ENCODE measurements at places on chromosomes 5 and 9.

GRCh38 chr5:41510176-41510831, at the start of gene PLCXD3:
Gene PLCXD3 (minus strand): TSS chr5:41510601. CDS start chr5:41510526, 75 bp downstream.
- DNase-seq, result peak; percentile 61

GRCh38 chr5:179345183-179345432, 153 bp downstream of the ADAMTS2 start:
- DNase-seq, result no peak

DNA sequence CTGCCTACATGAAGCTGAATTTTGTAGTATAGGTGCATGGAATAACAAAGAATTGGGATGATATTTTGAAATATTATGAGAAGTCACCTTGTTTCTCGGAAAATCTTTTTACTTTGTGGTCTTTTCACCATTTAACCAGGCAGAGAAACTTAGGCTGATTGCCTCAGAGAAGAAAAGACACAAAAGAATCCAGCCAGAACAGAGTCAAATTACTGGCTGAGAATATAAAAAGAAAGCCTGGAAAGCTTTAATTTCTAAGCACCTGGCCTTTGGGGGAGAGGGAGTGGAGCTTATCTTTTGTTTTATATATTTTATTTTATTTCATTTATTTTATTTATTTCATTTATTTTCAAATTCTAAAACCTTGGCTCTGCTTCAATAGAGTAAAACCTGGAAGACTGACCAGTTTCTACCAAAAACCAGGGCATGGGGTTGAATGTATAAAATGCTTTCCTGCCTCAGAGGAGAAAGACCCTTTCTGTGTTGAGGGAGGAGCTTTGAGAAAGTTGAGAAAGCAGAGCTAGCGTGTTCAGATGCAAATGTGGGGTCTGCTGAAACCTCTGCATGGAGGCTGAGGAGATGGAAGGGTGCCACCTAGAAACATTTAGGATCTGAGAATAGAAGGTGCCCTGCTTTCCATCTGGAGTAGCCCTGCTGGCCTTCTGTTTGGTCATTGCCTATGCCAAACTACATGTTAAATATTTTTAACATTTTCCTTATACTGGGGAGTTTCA, 81.6 kb downstream of the NREP start:
- no peak for DNase-seq

DNA sequence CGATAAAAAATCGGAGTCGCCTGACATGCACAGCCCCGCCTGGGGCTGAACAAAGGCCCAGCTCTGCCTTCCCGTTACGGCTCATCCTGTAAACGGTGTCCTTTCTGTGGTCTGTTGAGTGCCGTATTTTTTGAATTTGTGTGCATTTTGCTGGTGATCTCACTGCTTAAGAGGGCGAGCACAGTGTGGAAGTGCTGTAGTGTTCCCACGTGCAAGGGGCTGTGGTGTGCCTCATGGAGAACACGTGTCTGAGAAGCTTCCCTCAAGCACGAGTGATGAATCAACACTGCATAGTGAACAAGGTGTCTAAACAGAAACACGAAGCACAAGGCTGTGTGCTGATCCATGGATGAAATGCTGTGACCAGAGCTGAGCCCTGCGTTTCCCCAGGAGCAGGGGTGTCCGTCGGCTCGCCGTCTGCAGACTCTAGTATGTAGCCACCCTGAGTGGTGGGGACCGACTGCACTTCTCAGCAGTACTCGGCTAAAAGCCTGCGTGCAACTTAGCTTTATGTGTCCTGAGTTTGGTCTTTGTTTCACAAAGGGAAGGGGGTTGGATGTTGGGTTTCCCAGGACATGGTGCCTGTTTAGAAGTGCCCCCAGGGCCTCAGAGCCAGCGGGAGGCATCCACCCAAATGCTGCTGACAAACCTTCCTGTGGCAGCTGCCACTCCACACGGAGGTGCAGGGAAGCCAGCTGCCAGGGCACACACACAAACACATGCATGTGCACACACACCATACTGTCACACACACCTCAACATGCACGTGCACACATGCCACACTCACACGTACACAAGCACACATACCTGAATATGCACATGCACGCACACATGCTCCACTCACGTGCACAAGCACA, 77.2 kb upstream of the IRX4 start:
- no peak for DNase-seq

DNA sequence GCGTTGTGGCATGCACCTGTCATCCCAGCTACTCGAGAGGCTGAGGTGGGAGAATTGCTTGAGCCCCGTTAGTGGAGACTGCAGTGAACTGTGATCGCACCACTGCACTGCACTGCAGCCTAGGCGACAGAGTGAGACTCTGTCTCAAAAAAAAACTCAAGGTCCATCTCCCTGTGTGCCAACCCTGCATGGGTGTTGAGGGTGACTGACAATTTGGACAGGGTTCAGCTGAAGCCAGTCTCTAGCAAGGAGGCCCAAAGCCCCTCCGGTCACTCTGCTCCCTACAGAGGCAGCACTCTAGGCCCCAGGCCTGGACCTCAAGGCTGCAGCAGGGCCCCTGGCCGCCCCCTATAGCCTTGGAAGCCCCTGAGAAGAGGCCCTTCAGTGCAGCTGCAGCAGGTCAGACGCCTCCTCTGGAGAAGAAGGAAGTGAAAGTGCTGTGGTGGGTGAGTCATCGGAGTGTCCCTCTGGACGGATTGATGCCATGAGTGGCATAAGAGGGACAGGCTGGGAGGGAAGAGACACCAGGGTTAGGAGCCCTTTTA, 39.2 kb upstream of the NEK6 start:
- no peak for DNase-seq

DNA sequence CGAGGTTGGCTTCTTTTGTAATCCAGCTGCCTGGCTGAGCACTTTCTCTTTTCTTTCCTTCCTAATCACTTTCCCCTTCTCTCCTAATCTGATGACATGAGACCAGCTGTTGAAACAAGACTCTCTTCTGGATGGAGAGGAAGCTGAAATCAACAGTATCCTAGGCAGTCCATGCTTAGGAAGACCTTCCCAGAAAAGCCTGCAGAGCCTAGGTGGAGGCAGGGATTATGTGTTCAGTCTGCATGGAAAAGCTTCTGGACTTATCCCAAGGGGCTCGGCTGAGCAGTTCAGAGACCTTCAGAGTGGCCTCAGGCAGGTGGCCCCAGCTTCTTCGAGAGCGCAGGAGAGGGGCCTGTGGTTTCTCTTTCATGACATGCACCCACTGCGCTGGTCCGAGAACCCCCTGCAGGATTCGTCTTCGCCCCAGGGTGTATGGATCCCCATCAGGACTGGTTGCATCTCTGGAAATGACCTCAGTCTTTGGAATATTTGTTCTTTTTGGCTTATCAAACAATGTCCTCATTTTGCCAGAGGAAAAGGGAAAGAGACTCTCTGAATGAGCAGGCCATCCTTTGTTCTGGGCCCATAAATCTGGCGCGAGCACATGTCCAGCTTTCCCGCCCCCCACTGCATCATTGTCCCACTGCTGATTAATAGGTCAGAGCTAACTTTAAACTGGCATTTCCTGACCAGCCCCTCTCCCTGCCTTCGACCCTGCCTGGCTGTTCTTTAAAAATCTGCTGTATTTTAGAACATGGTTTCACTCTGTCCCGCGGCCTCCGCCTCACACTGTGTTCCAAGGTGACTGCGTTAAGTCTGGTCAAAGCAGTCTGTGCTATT, 177.9 kb upstream of the KLF4 start:
- DNase-seq, result no peak

Data from NCI-H1048 (cell line).